BE2C (cell line): ENCODE measurements at places on chromosomes 16 and 17.

GRCh38 chr17:77742579-77742978, 215.9 kb upstream of the TNRC6C start:
- no peak for DNase-seq

GRCh38 chr17:48012151-48012520, 25.5 kb downstream of the COPZ2 start:
- DNase-seq = peak; percentile 98

DNA sequence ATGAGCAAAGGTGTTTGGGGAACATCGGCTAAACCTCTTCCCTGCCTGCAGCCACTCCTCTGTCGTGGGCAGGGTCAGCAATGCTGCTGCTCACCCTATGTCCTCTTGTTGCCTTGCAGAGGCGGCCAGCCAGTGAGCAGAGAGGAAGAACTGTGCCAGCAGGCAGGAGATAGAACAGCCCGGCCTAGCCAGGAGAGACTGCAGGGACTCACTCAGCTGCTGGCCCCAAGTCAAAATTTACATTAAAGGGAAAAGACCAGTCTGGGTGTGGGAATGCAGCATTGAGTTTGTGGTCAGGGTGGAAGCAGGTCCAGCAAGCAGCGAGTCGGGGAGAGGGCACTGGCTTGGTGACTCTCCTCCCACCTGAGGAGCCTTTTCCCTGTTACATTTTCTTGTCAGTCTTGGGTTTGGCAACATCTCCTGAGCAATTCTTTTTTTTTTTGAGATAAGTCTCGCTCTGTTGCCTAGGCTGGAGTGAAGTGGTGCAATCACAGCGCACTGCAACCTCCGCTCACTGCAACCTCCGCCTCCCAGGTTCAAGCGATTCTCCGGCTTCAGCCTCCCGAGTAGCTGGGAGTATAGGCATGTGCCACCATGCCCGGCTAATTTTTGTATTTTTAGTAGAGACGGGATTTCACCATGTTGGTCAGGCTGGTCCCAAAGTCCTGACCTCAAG, 22.7 kb downstream of the LIG3 start:
- no peak for DNase-seq

- no peak for DNase-seq
Observed at GRCh38 chr17:41475421-41475820, 5.5 kb downstream of the KRT35 start.

- no peak for DNase-seq
Observed at GRCh38 chr16:15835136-15835878, 21.5 kb downstream of the MYH11 start.
